ENCODE measurements at places on chromosomes 7 and 10.

GRCh38 chr7:159103382-159104187, 41.1 kb downstream of the VIPR2 start:
- DNase-seq, result no peak

- DNase-seq, result no peak
Measured at GRCh38 chr7:82018226-82018625, 248.4 kb upstream of the HGF start.

- DNase-seq, result no peak
Measured at GRCh38 chr10:62166331-62167131, 102.1 kb downstream of the RTKN2 start.

DNA sequence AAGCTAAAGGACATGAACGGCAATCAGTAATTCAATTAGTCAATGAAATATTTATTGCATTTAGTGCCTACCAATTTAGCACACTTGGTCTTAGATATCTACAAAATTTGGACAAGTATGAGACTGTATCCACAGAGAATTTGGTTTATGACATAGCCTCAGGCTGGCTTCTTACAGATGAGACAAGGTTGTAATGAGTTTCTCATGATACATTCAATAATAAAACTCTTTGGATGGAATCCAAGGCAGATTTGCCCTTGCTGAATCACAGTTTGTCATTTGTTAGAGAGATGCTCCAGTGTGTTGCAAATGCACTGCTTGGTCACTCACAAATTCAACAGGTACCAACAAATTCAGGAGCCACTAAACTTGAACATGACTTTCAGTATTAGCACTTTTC, 162.5 kb downstream of the GPR37 start:
- DNase-seq, result no peak

DNA sequence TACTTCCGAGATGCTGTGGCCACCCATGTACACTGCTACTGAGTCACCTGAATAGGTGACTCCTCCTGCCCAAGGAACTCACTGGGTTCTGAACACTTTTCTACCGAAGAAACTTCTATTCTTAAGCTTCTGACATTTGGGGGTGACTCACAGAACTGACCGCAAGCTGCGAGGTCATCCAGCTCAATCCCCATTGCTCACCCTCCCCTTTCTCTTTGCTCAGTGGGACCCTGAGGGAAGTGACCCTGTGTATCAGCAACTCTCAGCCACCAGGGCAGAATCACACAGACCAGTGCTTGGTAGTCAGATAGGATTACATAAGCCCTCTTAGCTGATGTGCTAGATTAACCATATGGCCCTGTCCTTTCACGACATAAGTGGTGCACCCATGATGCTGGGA, 46.3 kb downstream of the INSYN2A start:
- DNase-seq, result no peak

- DNase-seq, result no peak
Measured at GRCh38 chr7:127955051-127955531, 76.1 kb downstream of the LRRC4 start.

DNA sequence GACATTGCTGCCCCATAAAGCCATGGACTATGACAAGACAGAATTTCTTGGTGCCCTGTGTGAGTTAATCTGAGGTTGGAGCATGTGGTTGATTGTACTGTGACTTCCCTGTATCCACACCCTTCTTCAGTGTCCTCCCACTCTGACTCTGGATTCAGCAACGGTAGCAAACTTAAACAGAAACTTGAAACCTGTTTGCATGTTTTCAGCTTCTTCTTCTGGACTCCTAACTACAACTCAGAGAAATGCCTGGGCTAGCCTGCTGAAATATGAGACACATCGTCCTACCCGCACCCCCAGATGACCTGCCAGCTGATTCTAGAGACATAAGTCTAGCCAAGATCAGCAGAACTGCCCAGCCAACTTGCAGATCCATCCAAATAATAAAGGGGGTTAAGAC, 78.4 kb downstream of the IPMK start:
- no peak for DNase-seq

- no peak for DNase-seq
Measured at GRCh38 chr10:30747633-30748032, 118.1 kb upstream of the LYZL2 start.

- no peak for DNase-seq
Measured at GRCh38 chr10:118592675-118593330, 2.6 kb downstream of the PRLHR start.

DNA sequence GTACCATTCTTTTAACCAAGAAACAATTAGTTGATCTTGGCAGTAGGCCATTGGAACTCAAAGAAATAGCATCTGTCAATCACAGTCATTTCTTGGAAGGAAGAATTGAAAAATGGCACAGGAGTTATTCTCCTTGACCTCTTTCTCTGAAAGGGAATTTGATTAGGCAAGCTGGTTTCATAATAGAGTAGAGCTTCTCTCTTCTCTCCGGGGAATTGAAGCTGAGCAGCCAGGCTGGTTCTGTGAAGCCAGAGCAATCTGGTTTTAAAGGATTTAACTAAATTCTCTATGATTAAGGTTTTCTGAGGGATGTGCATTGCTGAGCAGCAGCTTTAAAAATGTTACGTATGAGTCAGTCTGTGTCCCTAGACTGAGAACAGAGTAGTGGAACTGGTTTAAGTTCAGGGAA, 70.2 kb downstream of the AHCYL2 start:
- no peak for DNase-seq

DNA sequence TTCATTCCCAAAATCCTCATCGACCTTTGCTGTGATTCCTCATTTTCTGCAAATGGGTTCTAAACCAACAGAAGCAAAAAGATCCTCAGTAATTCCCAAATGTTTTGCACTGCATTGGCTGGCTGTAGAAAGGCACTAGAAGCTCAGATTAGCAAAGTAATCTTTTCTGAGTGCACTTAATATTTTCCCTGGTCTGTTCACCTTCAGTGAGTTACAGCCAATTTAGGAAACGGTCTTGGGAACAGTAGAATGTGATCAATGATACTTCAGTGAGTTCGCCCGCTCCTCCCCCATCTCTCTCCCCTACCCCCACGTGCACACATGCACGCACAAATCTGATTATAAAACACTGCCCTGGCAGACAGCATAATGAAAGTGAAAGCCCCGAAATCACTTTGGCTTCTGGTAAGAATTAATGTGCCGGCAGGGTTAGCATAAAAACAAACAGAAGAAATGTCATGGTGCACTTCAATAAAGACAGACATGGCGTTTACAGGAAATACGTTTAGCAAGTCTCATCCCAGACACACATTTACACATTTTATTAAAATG, 201.3 kb upstream of the CDCA7L start:
- DNase-seq, result no peak

- no peak for DNase-seq
Measured at GRCh38 chr7:157282141-157282801, 54.5 kb upstream of the DNAJB6 start.

DNA sequence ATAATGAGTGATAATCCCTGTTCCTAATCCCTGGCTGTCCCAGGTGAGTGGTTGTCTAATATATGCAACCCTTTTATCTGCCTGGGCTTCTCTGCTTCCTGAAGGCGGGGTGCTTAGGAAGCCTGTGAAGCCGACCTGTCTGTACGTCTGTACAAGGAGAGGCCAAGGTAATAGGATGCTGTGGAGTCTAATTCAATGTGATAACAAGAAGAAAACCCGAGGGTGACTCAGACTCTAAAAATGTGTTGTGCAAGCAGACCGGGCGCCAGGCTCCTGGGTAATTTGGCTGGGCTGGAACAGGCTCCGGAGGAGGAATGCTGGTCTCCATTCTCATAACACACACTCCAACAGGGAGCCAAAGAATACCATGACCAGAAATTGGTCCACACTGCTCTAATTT, 43.6 kb downstream of the THNSL1 start:
- no peak for DNase-seq

DNA sequence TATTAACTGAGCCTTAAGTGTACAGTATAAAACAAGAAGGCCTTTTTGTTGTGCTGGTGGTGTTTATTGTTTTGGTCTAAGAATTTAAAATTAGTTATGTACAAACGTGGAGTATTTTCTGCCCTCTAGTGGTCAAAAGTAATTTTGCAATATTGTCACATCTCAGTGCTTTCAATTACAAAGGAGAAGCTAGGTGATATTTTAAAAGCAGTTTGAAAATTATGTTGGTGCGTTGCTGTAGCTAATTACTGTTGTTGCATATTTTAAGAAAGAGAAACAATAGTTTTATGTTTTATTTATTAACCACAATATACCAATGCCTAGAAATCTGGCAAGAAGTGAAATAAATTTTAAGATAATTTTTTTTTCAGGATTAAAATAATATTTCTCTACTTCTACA, 11.4 kb downstream of the NPVF start:
- DNase-seq, result peak; percentile 1

DNA sequence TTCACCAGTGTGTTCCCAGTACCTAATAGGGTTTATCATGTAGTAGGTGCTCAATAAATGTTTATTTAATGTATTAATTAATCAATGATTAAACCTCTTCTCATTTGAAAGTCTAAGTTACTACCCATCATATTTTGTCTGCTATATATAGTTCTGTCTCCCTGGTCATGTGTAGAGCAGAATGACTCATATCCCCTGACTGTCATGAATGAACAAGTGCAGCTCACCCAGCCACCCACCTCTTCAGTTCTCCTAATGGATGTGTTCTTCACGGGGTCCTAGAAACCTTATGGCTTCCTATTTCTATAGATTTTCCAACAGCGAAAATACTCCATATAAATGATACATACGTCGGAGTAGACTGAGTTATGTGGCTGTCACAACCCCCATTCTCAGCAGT, 64.5 kb downstream of the HIF1AN start:
- DNase-seq, result no peak

DNA sequence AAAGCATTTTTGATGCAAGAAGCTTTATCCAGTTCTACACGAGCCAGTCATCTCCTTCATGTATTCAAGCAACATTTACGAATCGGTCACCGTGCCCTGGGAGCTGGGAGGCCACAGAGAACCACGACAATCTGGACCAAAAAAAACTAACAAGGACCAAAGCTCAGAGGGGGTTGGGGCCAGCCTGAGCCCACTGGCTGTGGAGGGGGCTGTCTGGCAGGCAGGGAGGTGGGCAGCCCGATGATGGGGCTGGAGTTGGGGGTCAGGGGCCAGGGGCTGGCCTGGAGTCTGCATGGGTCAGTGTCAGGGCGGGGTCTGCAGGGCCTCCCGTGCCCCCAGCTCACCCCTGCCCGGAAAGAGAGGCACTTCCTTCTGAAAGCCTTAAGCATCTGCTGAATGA, 12.5 kb upstream of the GRIFIN start:
- DNase-seq, result no peak

DNA sequence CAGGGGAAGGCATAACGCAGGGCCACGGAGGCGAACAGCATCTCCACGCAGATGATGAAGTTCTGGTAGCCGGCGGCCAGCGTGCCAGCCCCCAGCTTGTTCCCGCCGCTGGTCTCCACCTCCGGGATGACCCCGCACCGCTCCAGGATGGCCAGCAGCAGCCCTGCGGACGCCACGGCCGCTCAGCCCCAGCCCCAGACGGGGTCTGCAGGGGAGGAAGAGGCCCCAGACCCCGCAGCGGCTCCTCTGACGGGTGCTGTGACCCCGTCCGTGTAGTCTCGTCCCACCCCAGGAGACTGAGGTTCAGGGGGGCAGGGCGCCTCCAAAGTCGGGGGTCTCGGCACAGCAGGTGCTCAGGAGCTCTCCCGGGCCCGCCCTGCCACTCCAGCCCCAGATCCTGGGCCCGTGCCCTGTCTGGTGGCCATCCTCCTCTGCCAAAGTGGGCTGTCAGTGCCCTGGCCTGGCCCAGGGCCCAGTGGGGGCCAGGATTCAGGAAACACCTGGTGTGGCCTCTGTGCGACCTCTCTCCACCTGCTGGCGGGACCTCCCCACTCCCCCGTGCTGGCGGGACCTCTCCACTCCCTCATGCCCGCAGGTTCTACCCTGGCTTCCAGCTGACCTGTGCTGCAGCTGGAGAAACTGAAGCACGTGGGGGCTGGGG, 8.1 kb downstream of the TMEM184A start:
- DNase-seq, result no peak

DNA sequence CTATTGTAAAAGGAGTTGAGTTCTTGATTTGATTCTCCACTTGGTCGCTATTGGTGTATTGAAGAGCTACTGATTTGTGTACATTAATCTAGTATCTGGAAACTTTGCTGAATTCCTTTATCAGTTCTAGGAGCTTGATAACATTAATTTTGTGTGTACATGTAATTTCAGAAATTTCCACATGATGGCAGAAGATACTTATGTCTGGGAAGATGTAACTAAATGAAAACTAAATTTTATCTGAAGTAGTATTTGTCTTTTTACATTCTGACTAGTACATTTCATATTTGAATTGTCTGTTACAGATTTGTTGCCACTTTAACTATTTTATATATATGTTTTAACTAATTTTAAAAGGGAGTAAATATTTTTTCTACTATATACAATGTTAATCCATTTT, 27.6 kb downstream of the SDHAF3 start:
- no peak for DNase-seq

DNA sequence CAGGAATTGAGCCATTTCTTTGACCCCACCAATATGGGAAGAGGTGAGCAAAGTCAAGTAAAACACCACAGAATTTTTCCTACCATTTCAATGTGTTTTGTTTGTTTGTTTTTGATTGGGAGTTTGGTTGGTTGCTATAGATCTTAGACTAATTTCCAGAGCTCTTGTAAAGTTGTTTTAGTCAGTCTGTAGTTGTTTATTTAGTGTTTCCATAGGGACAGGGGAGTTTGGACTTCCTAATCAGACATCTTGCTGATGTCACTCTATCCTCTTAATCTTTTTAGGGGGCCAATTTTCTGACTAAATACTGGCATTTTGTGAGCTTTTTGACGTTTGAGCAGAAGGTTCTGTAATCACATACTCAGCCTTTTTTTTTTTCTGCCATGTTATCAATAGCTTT, 266.9 kb downstream of the ABCA13 start:
- no peak for DNase-seq

DNA sequence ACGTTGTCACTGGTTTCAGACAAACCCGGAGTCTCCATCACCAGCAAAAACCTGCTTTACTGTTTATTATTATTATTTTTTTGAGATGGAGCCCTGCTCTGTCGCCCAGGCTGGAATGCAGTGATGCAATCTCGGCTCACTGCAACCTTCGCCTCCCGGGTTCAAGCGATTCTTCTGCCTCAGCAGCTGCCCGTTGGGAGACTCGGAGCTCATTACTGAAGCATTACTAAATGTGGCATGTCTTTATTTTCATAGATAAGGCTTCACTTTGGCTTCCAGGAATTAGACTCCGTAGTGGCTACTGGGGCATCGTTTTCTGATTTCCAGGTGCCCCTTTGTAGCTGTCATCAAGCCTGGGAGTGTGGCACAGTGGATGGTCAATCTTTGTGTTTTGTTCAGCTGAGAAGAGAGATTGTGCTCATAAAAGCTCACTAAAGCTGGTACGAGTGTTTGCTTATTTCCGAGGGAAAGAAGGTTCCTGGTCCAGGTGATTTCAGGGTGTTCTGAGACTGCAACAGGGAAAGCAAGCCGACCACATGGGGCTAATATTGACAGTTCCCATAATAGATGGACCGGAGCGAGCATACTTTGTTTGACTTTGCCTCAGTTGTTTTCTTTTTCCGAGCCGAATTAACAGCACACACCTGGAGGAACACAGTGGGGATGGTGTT, 163.1 kb downstream of the CAMK1D start:
- no peak for DNase-seq

- DNase-seq, result no peak
Measured at GRCh38 chr10:123287594-123288247, 133.5 kb downstream of the BUB3 start.

- no peak for DNase-seq
Measured at GRCh38 chr10:1475098-1475591, 262.2 kb downstream of the ADARB2 start.

- DNase-seq, result no peak
Measured at GRCh38 chr7:34718867-34719266, 60.8 kb downstream of the NPSR1 start.
